ENCODE measurements at places on chromosomes 13 and 19. TPM values are rescaled to one million over a fixed set of nuclear protein-coding genes. Genes with fewer than 3 reads are reported as not detected.

DNA sequence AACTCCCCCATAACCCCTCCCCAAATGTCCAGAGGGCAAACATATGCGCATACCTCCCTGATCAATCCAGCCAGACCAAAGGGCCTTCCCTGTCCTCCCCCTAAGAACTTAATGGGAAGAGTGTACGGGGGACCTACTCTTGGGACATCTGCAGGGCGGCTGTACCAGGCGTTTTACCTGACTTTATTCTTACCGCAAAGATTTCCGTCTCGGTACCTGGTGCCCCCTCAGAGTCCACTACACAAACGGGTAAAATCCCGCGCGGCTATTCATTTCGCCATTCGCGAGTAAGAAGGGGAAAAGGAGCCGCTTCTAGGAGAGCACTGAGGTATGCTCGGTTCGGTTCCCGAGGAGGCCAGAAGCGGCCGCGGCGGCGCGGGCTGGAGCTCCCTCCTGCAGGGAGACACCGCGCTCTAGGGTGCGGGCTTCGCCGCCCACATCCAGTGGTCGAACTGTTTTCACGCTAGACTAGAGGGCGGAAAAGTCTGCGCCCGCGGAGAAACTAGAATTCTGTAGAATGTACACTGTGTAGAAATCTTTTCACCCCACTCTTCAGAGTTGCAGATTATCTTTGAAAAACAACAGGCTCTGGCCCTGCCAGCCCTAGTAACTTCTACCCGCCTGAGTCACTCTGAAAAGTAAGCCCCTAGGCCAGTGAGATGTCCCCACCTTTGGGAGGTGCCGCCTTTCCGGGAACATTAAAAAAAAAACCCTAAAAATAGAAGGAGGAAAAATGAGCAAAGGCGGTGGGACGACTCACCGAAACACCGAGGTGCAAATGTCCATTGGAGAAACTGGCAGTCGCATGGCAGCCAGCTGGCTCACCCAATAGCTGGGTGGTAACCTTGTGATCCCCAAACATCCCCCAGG, 3.8 kb upstream of the TSHZ3 start:
- ATAC-seq, result no peak

Gene PRTN3
- not detected for total RNA-seq

Gene PLK5
- 0.27 TPM for total RNA-seq

DNA sequence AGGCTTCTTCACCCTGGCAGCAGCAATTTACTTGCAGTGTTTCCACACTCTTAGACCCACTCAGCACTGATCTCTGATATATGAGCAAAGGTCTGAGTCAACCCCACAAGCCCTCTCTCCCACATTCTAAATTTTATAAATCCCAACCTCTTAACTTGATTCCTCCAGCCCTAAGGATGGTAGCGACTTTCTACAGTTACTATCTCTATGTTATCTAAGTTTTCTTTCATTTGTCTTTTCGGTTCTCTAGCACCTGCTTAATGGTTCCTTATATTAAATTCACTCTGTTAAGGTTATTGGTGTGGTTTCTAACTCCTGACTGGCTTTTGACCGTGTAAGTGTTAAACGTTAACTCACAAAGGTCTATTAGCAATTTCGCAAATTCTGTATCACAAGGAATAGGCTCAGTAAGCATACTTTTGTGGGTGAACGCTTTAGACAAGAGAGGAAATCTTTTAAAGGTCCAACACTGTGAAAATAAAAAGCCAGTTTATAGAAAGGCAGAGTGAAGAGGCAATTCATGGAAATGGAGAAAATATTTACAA, 99.3 kb downstream of the DLEU7 start:
- no peak for ATAC-seq

DNA sequence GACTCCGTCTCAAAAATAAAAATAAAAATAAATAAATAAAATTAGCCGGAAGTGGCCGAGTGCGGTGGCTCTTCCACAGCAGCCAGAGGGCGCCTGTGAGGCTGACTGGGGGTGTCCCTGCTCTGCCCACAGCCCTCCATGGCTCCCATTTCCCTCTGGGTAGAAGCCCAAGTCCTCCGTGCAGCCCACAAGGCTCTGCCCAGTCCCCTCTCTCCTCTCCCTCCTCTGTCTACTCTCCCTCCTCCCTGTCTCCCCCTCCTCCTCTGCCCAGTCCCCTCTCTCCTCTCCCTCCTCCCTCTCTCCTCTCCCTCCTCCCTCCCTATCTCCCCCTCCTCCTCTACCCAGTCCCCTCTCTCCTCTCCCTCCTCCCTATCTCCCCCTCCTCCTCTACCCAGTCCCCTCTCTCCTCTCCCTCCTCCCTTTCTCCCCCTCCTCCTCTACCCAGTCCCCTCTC, 20.4 kb downstream of the MISP start:
- no peak for ATAC-seq

- ATAC-seq, result no peak
These were observed 285.8 kb downstream of the COG6 start for GRCh38 chr13:39941236-39941635.
